Dorsolateral prefrontal cortex (tissue), 122 donors: ENCODE measurements at places on chromosomes 13 and 19.

DNA sequence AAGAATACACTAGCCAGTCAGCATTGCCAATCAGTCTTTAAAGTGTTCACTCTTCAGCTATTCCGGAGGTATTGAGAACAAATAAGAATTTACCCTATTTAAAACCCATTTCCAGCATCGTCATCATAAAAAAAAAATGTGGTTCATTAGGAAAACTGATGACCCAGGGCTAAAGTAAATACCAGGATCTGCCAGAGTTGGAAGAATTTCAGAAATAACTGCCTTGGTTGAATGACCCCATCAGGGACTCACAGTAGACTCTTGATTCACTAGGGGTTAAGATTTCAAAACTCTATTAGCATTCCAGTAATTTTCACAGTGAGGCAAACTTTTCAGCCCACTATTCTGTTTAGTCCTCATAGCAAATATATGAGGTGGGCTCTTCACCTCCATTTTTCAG, 377.0 kb downstream of the ITGBL1 start:
- DNase-seq: no peak

- no peak for DNase-seq
These were observed 1781.9 kb upstream of the MIR17HG start for GRCh38 chr13:89565476-89566100.

DNA sequence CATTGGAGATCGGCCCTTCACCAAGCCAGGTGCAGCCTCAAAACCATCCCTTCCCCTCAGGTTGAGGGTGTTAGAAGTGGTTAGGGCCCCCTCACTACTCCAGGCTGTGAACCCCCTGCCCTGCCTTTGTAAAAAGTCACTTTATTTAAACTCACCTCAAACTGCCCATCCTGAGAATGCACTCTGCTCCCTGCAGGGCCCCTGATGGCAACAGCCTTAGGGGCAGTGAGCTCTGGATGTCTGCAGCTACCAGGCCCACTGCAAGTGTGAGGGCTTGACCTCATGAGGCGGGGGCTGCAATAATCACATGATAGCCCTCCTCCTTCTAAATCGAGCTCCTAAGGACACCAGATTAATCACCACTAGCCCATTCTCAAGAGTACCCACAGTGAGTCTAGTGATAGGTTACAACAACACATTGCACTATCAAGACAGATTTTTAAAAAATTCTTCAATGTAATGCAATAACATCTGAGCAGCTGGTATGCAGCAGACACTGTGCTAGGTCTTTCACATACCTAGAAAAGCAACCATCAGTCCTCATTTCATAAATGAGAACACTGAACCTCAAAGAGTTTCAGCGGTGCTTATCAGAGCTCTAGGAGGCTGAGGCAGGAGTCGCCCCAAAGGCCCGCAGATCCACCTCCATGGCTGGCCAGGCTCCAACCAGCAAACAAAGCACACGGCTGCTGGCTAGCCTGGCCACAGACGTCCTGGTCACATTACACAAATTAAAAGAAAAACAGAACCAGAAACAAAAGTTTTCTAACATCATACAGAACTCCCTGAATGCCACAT, 26.0 kb downstream of the SLC7A1 start:
- DNase-seq: no peak

DNA sequence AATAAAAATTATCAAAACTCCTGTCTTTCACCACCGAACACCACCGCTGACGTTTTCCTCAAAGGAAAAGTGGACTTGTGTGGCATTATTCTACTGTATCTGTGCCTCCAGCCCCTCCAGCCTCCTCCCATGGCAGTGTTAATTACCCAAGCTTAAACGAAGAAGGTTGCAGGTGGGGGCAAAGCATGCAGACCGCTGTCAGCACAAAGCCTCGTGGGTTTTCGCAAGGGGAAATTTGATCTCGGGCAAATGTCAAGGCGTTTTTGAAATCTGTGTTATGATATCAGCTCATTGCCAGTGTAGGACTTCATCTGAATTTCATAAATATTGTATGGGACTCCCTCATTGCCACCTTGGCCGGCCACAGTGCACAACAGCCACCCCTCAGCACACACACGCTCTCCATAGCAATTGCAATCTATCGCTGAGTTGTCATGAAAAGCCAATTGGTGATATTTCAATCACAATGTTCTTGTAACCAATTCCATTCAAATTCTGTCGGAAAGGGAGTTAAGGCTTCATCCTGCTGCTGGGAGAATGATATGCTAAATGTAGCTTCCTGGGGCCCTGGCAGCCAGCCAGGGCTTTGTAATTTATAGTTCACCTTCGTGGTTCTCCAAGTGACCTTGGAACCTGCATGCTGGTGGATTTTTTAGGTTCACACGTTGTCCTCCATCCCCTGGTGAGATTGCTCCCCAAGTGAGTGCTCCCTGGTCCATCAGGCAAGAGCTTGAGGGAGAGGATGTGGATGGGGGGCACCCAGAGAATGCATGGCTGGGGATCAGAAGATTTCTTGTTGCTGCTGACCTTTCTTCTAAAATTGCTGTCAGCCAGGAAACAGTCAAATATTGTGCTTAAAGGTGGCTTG, 16.6 kb downstream of the CHST8 start:
- DNase-seq: no peak
